Uterine smooth muscle cell (primary cell): ENCODE measurements at places on chromosomes 3 and 15. TPM values are rescaled to one million over a fixed set of nuclear protein-coding genes. Genes with fewer than 3 reads are reported as not detected.

The COX5A gene
- 34.6 and 45.7 TPM in 2 replicates for total RNA-seq

The RYR3 gene
- not detected in 2 replicates for total RNA-seq

The GHRL gene
- total RNA-seq = 0.25 TPM in 1 of 2 replicates, not detected in the other

The CNTN4 gene
- total RNA-seq = 0.12 and 1.00 TPM in 2 replicates

The GOLGA6D gene
- 0.12 TPM in 1 of 2 replicates, not detected in the other for total RNA-seq

The GRAMD1C gene
- total RNA-seq = 5.9 and 7.6 TPM in 2 replicates

The ZNF662 gene
- total RNA-seq = 1.9 and 2.4 TPM in 2 replicates

The SLC24A5 gene
- total RNA-seq = not detected in 2 replicates

The NRROS gene
- 2.2 and 3.0 TPM in 2 replicates for total RNA-seq

The LTK gene
- 0.37 and 0.44 TPM in 2 replicates for total RNA-seq

The CCPG1 gene
- total RNA-seq = 39.6 and 94.9 TPM in 2 replicates

The GNB4 gene
- 62.5 and 103 TPM in 2 replicates for total RNA-seq

The XCR1 gene
- total RNA-seq = under 0.01 TPM in 1 of 2 replicates, not detected in the other

The SEMA3B gene
- 6.8 and 29.5 TPM in 2 replicates for total RNA-seq

The SERINC4 gene
- total RNA-seq = 0.11 TPM in 1 of 2 replicates, not detected in the other

The CHDH gene
- total RNA-seq = 0.44 and 0.62 TPM in 2 replicates

The HCLS1 gene
- 2.1 and 2.5 TPM in 2 replicates for total RNA-seq

The ISG20 gene
- 1.7 and 4.2 TPM in 2 replicates for total RNA-seq

The ZNF502 gene
- 4.7 and 5.8 TPM in 2 replicates for total RNA-seq
